ENCODE measurements at places on chromosomes 12 and 14.
A peak's percentile ranks its signal among the peaks of the same experiment; 100 is the strongest.

- DNase-seq, result no peak
These were observed 62.9 kb upstream of the ATP2A2 start for GRCh38 chr12:110217996-110218674.

DNA sequence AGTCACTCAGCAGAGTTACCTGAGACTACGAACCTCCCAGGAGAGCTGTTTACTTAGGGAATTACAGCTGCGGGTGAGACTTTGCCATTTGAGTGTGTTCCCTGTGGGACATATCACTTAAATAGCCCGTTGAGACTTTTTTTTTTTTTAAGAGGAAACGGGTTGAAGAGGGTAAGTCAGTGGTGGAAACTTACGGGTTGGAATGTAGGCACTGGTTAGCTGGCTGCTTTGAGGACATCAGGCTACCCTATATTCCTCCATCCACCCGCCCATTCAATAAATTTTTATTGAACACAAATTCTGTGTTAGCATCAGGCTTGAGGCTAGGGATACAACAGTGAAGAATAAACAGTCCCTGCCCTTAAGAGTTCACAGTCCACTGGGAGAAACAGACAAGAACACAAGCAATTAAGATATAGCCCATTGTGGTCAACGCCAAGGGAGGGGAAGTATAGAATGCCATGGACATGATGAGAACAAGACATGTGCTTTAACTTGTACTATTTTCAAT is 88.1 kb upstream of the CPSF6 start:
- no peak for DNase-seq

- peak; percentile 59 for DNase-seq
These were observed 91.7 kb upstream of the SEL1L start for GRCh38 chr14:81625343-81625742.

- DNase-seq, result no peak
These were observed 278.2 kb upstream of the SLC16A7 start for GRCh38 chr12:59317598-59317997.

DNA sequence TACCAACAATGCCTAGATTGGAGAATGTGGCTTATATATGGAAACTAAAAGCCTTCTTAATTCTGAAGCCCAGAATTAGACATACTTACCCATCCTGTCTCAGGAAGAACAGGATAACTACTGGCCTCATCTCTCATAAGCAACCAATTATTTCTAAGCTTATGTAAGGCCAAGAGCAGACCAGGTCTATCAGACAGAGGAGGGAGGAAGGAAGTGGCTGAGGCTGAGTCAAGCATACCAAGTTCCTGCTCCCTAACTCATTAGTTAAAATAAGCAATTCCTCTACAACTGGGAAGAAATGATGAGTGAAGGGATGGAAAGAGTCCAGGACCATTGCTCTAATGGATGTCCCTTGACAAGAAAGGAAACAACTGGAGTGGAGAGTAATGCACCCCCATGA is 27.0 kb upstream of the INSM2 start:
- DNase-seq, result no peak

DNA sequence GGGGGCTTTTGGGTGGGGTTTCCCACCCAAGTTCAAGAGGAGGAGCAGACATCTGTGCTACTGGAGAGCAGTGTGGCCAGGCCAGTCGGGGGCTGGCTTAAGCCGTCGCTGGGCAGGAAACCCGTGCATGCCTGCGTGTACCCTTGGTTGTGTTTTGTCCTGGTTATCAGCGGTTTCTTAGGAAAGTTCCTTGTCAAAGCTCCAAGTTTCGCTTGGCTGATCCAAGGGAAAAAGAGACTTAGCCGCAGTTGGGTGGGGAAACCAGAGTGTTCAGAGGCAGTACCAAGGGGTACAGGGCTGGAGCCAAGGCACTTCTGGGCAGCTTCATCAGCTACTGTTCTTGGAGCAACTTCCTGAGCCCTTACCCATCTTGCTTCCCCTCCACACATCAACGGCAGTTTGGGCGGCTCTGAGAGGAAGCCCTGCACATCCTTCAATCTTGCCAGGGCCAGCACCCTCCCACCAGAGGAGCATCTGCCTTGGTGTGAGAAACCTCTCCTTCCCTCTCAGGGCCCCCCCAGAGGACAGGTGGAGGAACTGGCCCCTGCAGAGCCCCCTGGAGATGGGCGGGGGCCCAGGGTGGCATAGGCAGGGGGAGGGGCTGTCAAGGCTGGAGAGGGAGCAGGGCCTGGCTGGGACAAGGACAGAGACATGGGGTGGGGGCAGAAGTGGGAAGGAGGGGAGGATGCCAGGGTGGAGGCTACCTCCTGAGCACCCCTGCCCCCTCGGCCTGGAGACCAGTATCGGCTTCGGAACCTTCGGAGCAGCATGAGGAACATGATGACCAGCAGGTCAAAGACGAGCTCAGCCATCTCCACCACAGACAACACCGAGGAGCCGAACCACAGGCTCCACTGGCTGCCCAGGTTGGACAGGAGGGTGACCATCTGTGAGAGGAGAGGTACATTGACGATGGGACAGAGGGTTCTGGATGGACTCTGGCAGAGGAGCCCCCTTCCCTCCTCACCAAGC is 5.8 kb upstream of the TNFRSF1A start:
- no peak for DNase-seq
